ENCODE measurements at places on chromosomes 3 and 15.

DNA sequence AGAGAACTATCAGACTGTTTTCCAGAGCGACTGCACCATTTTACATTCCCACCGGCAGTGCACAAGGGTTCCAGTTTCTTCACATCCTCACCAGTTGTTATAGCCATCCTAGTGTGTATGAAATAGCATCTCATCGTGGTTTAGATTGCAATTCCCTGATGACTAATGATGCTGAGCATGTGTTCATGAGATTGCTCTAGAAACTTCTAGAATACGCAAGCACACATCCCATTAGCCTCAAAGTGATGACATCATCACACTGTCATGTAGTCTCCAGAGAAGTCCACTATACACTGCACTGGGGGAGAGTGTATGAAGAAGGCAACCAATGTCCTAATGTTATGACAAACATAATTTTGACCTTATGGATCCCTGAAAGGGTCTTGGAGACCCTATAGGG is 30.1 kb downstream of the FBLN2 start:
- DNase-seq = no peak

DNA sequence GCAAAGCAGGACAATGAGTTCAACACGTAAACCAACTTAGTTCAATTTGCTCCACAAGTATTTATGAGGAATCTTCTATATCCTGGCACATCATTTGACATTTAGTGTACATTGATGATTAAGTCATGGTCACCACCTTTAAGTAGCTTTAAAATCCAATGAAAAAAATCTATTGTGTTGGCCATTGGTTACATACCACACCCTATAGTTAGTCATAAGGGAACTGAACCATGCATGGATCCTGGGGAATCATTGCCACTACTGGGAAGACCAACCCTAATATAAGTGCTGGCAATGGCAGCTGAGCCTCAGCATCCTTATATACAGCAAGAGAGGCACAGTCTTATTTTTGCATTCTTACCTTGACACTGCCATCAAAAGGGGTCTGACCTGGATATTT is 502.5 kb downstream of the MECOM start:
- no peak for DNase-seq

- peak; percentile 15 for DNase-seq
Observed at GRCh38 chr3:59240666-59241255, 190.9 kb upstream of the CFAP20DC start.

DNA sequence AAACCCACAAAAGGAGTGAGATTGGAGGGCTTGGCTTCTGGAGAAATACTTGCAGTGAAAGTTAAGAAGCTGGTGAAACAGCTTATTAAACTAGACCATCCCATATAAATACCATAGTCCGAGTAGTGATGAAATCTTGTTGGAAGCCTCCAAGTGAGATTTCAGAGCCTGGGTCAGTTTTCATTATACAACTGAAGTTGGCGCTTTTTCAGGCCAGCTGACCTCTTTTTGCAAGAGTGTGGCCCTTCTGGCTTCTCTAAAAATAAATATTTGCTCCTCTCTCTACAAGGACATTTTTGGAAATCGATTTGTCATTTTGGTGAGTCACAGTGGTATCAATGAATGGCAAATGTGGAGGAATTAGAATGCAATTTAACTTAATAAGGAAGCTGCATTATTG is 51.2 kb upstream of the THRB start:
- DNase-seq = no peak

DNA sequence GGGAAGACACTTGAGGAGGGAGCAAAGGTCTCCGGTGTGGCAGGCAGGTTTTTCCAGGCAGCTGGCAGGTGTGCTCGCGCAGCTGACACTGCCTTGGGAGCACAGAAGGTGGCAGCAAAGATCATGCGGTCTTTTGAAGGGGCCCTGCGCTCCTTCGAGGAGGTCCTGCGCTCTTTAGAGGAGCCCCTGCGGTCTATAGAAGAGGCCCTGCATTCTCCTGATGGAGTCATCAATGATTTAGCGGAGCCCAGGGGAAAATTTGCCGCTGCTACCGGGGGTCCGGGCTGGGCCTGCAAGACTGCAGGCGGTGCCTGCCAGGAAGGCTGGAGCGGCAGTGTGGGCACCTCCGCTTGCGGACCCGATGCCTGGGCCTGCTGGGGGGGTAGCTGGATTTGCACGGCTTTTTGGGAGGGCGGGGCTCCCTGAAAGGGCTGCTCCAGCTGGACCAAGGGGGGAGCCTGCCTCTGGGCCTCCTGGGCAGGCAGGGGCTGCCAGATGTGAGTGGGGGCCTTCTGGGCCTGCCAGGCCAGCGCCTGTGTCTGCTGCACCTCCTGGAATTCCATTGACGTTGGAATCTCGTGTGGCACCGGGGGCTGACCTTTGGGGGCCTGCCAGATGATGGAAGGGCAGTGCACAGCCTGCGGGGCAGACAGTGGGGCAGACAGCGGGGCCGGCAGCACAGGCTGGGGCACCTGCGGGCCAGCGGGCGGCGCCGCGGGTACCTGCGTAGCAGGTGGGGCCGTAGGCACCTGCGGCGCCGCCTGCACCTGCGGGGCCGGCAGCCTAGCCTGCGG is 2.1 kb downstream of the MAGEL2 start:
- DNase-seq = no peak

DNA sequence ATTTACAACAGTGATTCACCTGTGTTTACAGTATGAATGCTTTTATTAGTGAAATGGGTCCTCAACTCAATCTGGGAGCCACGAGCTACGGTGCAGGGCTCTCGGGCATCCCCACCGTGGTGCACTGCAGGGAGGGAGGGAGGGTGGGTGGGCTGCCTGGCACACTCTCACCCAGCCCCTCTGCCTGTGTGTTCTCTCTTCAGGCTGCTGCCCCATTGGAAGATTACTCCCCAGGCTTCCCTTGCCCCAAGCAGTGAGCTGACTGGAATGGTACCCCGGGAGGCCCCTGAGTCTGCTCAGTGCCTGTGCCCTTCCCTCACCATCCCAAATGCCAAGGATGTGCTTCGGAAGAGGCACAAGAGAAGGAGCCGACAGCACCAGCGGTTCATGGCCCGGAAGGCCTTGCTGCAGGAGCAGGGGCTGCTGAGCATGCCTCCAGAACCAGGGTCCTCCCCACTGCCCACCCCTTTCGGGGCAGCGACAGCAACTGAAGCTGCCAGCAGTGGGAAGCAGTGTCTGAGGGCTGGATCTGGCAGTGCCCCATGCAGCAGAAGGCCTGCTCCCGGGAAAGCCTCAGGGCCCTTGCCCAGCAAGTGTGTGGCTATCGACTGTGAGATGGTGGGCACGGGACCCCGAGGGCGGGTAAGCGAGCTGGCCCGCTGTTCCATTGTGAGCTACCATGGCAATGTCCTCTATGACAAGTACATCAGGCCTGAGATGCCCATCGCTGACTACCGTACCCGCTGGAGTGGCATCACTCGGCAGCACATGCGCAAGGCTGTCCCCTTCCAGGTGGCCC is 5.0 kb downstream of the AEN start:
- no peak for DNase-seq

DNA sequence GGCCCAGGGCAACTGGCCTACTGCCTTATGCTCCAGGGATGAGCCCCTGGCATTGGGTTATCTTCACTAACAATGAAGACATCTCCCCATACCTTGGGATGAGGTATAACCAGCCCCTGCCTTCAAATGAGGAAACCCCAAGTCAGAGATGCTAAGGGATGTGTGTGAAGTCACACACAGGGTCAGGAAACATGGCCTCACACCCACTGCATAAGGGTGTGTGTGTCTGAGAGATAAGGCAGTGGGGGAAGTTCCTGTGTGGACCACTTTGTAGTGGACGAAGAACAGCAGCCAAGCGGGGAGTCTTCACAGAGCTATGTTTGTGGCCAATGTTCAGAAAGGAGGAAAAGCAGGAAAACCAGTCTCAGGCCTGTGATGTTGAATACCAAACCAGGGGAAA is 10.5 kb downstream of the ELP6 start:
- DNase-seq = no peak

DNA sequence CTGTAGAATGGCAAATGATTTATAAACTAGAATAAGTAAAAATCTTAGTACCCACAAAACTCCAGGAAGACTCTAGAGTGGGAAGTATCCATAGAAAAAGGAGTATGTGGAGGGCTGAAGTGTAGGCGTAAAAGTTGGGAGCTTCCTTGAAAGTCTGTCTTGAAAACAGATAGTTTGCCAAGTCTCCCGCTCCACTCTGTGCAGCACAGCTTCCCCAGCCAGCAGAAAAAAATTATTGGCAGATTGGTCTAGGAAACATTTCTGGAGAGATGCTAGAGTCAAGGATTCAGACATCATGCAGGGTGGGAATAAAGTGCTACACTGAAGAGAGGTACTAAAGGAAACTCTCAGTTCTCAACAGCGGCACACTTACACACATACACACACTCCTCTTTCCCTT is 53.4 kb upstream of the CD200R1L start:
- no peak for DNase-seq

- no peak for DNase-seq
Observed at GRCh38 chr15:63274427-63274826, 3.0 kb upstream of the APH1B start.

- no peak for DNase-seq
Observed at GRCh38 chr15:66170042-66170441, 83.5 kb downstream of the MEGF11 start.

- no peak for DNase-seq
Observed at GRCh38 chr3:99656624-99657023, 18.2 kb downstream of the COL8A1 start.

DNA sequence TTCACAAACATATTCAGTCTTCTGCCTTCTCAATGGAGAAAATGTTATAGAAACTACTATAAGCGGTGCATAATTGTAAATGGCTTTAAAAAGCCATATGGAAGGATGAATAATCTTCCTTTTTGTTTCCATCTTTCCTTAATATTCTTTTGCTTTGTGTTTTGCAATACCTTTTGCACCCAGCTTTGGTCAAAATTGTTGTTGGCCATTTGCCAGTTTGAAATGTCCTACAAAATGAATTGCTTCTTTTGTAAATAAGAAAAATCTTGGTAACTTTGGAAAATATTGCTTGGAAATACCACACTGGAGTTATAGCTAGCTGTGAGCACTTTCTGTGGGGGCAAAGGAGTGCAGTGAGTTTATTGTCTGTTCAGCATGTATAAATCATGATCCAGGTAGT is 93.5 kb upstream of the NR2F2 start:
- no peak for DNase-seq

- DNase-seq = no peak
Observed at GRCh38 chr3:171935261-171936123, 92.3 kb downstream of the TMEM212 start.

- DNase-seq = no peak
Observed at GRCh38 chr15:60695713-60696522, 217.0 kb upstream of the ICE2 start.

- no peak for DNase-seq
Observed at GRCh38 chr3:7100136-7100535, 239.2 kb downstream of the GRM7 start.

DNA sequence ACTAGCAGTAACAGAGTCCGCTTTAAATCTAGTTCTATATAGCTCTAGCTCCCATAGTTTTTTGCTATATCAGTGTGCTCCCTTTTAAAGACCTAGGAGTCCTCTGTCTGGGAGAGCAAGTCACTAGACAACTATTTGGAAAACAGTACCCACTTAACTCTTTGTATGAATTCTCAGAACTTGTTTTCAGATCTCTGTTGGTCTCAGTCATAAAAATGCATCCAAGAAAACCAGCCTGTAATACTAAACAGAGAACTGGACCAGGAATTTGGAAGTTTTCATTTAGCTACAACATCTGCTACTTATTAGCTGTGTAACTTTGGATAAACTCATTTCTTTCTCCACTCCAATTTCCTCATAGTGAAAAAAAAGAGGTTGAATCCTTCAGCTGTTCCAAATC is 56.9 kb upstream of the C3orf49 start:
- DNase-seq = no peak

DNA sequence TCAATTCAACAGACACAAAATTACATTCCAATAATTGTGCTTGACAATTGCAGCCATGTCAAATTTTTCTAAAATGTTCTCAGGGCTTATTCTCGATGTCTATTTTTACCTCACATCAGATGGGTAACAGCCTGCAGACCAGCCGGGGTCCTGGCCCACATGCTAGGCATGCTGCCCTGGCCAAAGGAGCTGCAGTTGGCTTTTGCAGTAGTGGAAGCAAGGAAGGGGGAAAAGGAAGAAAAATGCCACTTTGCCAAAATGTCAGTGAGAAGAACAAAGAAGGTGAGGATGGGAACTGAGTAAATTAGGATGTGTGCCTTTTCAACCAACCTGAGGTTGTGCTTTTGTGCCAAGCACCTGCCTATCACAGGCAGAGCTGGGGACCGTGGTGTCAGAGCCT is 161.0 kb downstream of the FOXB1 start:
- no peak for DNase-seq

DNA sequence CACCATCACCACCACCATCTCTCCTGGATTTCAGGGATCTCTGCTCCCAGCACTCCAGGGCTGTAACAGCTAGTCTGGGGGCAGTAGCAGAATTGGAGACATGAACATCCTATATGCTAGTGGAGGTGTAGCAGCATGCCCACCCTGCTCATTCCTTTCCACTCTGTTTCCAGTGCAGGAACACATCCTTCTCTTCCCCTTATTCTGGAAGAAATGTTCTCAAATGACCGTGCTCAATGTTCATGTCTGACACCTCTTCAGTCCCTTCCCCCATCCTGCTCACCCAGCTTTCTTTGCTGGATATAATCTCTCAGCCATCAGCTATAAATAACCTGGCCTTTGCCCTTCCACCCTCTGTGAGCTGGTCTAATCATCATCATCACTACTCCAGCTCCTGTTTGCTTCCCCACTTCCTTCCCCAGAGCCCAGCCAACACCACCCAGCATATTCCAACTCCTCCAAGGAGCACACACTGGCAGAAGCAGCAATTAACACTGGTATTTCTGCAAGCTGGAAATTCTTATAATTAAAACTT is 31.1 kb downstream of the DCLK3 start:
- no peak for DNase-seq

GRCh38 chr15:68389936-68390817 is 41.8 kb downstream of the ITGA11 start:
- DNase-seq = peak; percentile 35

DNA sequence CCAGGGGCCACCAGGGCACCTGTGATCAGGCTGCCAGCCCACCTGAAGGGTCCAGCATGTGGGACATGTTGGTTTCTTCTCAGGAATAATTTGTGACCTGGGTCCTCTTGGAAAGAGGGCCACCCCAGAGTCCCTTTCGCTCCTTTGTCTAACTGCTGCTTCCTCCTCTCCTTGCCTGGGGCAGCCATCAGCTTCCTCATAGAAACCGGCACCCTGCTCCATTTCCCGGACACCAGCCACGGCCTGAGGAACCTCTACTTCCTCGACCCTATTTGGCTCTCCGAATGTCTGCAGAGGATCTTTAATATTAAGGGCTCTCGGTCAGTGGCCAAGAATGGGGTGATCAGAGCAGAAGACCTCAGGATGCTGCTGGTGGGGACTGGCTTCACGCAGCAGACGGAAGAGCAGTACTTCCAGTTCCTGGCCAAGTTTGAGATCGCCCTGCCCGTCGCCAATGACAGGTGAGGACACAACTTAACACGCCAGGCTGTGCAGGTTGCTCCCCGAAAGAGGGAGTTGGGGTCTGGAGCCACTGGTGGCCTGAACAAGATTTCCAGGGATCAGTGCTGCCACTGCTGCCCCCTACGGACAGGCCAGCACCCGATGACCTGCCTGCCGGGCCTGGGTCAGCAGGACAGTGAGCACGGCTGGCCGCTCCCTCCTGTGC is 109.7 kb downstream of the LRRK1 start:
- no peak for DNase-seq

- no peak for DNase-seq
Observed at GRCh38 chr15:42890161-42890913, 30.2 kb downstream of the TTBK2 start.

- no peak for DNase-seq
Observed at GRCh38 chr15:58608129-58608590, 141.3 kb downstream of the ADAM10 start.
